ENCODE measurements at places on chromosomes 4 and X. TPM values are rescaled to one million over a fixed set of nuclear protein-coding genes. Genes with fewer than 3 reads are reported as not detected.

Gene HTRA3
- total RNA-seq = 6.9 TPM

Gene XK
- 0.27 TPM for total RNA-seq

Gene MXRA5
- total RNA-seq = 16.8 TPM

Gene AFAP1
- total RNA-seq = 12.3 TPM

Gene PTPN13
- 130 TPM for total RNA-seq

Gene VCX2
- not detected for total RNA-seq

Gene CLCN5
- total RNA-seq = 18.9 TPM

Gene CMC4
- total RNA-seq = 9.4 TPM

DNA sequence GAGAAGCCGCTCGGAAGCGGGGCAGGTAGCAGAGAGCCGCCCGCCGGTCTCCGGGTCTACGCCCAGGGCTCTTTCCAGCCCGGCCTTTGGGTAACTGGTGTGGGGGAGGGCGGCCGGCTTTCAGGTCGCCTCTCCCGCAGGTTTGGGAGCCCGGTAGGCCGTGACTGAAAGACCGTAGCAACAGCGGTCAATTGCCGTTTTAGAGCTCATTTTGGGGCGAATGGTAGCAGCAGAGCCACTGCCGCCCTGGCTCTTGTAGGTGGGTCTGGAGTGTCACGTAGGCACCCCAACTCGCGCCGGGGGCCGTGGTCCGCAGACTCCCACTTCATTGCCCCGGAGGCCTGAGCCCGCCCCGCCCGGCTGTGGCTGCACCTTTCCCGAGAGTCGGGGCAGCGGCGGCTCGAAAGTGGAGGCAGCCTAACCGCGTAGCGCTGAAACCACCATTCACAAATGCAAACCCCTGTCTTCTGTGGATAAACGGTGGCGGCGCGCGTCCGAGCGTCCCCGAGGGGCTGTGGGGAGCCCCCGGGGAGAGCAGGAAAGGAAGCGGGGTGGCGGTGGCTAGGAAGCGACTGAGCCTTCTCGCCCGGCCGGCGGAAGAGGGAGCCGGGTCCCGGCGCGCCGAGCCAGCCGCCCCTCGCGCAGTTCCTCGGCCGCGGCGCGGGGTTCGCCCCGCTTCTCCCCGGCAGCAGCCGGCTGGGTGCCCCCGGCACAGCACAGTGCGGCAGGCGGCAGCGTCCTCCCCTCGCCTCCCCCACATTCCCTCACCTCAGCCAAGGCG, 2185.1 kb upstream of the TENM3 start:
- DNase-seq = peak; percentile 86

GRCh38 chr4:16480011-16480410, 253.7 kb upstream of the TAPT1 start:
- no peak for DNase-seq

DNA sequence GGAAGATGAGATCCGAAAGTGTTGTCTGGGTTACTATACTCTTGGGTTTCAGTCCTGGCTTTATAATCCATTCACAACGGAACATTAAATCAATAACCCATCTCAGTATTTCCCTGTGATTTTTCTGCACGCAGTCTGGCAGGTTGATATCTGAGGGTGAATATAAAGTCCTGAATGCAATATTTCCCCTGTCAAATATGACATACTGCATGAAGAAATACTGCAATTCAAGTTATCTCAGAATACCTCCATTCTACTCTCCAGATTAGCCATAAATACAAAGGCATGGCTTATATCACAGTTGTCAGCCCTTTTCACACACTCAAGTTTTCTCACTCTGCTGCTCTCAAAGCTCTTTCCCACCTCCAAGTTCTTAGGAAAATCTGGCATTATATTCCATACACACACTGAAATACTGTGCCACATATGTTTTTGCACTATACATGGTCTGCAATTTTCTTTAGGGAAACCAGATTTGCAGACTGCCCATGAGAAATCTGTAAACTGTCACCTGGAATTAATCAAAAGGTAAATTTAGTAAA, 64.7 kb downstream of the WDFY3 start:
- DNase-seq = no peak

DNA sequence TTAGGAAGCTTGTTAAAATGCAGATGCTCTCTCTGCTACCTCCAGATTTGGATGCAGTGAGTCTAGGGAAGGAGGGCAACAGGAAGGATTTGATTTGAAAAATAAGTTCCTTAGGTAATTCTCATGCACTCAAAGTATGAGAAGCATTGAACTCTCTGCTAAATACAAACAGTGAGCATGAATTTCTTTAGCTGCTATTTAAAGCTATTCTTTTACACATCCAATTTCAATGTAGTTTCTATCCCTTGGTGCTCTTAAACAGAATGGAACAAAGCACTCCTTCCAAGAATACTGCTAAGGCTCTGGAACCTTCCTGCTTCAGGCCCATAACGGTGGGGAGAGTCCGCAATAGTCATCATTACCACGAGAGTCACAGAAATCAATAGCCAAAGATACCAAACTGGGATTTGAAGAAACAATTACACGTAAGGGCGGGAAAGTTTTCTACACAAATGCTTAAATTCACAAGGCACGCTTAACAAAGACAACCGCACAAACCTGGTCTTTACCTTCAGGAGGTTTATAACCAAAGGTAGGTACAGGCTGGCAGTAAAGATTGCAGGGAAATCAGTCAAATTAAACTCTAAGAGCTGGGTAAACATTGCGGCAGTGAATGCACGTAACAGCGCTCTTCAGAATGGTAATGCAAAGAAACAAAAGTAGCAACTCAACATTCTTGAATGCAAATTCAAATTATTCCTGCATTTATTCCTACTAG, 123.2 kb upstream of the NAP1L5 start:
- no peak for DNase-seq

GRCh38 chr4:15883610-15884243, 54.8 kb downstream of the FGFBP1 start:
- DNase-seq = no peak

DNA sequence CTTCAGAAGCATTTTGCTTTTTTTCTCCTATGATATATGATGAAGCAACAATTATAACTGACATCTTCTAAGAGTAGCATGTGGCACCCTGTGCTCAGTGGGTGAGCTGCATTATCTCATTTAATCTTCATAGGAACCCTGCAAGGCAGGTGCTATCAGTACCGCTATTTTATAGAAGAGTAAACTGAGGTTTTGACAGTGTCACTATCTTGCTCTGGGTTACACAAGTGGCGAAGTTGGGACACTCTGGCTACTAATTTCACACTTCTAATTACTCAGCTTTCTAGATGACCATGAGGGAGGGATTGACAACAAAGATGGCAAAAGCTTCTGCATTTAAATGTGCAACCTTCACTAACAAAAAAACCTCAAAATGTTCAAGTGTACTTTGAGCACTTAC, 76.9 kb upstream of the CAMK2D start:
- no peak for DNase-seq

DNA sequence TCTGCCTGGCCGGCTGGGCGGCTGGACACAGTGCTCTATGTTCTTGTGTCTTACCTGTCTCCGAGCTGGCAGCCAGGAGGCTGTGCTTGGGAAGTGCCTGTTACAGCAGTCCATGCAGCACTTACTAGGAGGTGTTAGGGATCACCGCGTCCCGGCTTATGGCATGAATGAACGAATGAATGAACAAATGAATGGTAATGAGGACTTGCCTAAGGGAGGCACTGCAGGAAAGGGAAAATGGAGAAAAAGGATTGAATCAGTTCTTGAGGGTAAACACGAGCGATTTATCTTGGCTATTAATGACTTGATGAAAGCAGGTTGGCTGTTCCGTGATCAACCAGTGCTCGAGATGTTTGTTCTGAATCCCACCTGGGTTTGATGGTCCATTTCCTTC, 31.1 kb downstream of the TBC1D14 start:
- no peak for DNase-seq

DNA sequence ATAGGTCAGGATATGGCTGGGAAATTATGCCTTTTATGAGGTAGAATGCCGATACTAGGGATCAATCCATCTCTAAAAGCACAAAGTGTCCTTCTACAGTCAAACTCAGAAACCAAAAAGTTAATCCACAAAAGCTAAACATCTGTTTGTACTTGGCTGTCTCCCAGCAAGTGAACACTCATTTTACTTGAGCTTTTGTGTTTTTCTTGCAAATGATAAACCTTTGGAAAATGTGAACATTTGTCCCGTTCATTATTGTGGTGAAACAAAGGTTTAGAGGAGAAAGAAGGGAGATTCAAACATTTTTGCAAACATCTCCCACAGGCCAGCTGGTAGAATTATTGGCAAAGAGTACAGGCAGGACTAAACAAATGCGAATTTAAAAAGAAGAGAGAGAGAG, 300.6 kb upstream of the SPANXN1 start:
- no peak for DNase-seq

DNA sequence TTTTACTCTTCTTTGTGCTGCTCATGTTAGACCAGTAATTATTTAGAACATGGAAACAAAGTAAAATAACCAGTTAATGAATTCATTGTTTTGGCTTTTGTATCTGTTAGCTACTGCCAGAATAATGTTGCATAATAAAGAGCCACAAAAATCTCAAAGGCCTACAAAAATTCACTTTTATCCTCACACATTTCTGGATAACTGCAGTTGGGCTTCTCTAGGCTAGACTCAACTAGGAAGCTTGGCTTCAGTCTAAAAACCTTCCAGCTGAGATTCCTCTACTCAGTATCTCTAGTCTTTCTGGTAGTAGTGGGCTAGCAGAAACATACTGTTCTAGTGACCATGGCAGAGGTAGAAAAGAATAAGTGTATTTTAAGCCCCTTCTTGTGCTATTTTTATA, 73.0 kb downstream of the FAT4 start:
- DNase-seq = no peak

- DNase-seq = peak; percentile 53
These were observed 82.1 kb downstream of the NHSL2 start for GRCh38 chrX:71992711-71993110.

DNA sequence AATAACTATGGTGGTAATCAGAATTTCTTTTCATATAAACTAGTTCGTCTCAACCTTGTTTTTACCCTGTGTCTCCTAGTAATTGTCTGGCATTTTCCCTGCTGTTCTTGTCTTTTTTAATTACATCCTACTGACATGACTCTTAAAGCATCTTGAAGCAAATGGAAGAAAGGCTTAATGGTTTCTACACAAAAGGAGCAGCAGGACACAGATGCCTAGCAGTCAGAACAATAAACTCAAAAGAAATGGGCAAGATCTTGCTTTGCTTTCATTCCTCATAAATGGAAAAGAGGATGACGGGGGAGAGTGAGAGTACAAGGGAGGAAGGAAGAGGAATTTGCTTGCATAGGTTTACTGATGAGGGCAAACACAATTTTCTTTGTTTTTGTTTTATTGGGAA, 293.2 kb upstream of the EMCN start:
- no peak for DNase-seq

GRCh38 chr4:1357356-1358248, 10.6 kb downstream of the UVSSA start:
- DNase-seq = no peak

GRCh38 chr4:23023666-23024065, 330.9 kb downstream of the GBA3 start:
- DNase-seq = no peak

DNA sequence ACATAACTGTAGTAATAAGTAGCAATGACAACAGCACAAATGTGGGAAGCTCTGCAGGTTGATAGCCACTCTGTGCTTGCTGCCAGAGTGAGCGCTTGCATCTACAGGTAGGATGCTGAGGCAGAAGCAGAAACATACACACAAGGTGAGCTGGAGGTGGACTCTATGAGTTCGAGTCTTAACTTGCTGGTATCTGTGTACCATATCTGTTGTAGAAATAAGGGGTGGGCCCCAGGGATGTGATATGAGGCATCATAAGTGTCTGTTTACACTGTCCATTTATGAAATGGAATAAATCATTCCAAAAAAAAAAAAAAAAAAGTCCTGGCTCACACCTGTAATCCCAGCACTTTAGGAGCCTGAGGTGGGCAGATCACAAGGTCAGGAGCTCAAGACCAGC, 32.8 kb upstream of the EIF4E start:
- no peak for DNase-seq

GRCh38 chrX:120677004-120677652, 47.3 kb upstream of the C1GALT1C1 start:
- DNase-seq = no peak

DNA sequence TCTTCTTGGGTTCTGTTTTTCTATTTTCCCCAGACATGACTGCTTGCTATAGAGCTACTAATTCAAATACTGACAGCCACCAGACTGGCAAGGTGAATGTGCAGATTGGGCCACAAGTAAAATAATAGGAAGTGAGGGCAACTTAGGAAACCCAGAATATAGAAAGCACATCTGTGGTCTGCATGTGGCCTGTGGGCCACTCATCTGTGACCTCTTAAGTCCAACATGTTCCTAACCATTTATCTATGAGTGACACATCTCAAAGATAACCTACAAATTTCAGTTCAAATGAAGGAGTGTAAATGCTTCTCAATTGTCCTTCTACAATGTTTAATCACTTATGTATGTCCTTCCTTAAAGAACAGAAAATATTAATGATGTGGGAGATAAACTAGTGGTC, 128.9 kb downstream of the REELD1 start:
- DNase-seq = no peak

DNA sequence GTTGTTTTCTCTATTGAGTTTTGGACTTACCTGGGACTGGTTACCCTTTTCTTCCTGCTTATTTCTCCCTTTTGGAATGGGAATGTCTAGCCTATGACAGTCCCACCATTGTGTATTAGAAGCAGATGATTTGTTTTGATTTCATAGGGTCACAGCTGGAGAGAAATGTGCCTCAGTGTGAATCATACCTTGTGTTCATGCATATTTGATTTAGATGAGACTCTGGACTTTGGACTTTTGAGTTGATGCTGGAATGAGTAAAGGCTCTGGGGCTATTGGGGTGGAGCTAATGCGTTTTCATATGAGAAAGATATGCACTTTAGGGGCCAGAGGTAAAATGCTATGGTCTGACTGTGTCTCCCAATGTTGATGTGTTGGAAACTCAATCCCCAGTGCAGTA, 30.5 kb upstream of the TEX13C start:
- DNase-seq = no peak

- DNase-seq = no peak
These were observed 1.4 kb downstream of the EDNRA start for GRCh38 chr4:147482281-147482680.

GRCh38 chr4:155667568-155668511, 1.2 kb downstream of the GUCY1A1 start:
- peak; percentile 76 for DNase-seq

DNA sequence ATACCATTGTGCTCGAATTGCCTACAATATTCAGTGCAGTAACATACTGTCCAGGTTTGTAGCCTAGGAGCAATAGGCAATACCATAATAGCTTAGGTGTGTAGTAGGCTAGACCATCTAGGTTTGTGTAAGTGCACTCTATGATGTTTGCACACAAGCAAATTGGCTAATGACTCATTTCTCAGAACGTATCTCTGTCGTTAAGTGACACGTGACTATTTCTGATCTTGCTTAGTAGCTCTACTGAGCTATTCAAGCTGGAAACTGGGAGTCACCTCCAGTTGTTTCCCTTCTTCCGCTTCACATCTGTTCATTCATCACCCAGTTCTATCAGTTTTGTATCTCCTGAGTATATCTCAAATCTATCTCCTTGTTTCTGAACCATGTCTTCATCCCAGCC, 86.1 kb downstream of the HNRNPD start:
- no peak for DNase-seq

DNA sequence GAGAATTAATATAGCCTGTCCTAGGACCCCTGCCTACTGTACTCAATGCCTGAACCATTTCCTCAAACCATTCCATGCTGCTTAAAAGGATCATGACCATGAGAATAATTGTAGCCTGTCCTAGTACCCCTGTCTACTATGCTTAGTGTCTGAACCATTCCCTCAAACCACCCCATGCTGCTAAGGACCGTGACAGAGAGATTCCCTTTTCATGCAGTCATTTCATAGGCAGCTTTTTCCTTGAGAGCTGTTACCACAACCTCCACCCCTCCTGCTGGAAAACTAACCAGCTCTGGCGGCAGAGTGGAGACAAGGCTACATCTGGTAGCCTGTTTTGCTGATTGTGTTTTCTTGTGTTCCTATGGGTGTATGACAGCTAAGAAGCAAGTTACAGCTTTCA, 174.9 kb upstream of the SMARCAD1 start:
- DNase-seq = peak; percentile 72
